Stimulated activated CD8-positive, alpha-beta memory T cell treated with anti-CD3 and anti-CD28 coated beads, Interleukin-15, amount 100 ng/mL, for 24 hours (primary cell): ENCODE measurements at places on chromosomes 2 and 18.

GRCh38 chr18:995629-996028 is 91.0 kb downstream of the ADCYAP1 start:
- DNase-seq = no peak

GRCh38 chr2:30266705-30267104 is 35.4 kb downstream of the LBH start:
- DNase-seq = no peak

DNA sequence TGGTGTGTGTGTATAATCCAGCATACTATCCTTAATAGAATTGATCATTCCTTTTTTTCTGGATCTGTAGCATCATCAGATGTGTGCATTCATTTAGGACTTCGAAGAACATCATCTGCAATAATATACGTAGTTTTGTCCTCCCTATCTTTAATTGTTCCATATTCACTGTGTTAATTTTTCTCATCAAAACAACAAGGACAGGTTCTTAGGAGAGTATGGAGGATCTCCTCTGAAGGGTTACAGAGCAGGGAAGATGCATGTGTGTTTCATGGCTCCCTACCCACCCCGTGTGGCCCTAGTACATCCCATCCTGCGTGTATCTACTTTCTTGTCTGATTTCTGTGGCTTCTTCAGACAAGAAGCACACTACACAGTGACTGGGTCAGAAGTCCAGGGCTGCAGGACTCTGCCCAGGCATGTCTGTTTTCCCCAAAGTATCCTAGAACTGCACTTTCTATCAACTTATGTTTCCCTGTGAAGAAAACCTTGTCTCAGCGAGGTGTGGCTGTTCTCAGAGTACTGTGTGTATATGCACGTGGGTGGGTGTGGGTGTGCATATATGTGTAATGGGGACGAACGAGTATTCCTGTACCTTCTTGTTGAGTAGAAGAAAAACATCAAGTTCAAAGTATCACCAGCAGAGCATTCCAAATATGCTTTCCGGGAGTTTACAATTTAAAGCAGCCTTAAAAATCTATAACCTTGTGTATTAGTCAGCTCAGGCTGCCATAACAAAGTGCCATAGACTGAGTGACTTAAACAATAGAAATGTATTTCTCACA is 220.4 kb upstream of the FOSL2 start:
- no peak for DNase-seq

- no peak for DNase-seq
These were observed 41.5 kb downstream of the SRSF7 start for GRCh38 chr2:38709567-38710194.

- no peak for DNase-seq
These were observed 104.5 kb downstream of the ZNF516 start for GRCh38 chr18:76390452-76391035.

DNA sequence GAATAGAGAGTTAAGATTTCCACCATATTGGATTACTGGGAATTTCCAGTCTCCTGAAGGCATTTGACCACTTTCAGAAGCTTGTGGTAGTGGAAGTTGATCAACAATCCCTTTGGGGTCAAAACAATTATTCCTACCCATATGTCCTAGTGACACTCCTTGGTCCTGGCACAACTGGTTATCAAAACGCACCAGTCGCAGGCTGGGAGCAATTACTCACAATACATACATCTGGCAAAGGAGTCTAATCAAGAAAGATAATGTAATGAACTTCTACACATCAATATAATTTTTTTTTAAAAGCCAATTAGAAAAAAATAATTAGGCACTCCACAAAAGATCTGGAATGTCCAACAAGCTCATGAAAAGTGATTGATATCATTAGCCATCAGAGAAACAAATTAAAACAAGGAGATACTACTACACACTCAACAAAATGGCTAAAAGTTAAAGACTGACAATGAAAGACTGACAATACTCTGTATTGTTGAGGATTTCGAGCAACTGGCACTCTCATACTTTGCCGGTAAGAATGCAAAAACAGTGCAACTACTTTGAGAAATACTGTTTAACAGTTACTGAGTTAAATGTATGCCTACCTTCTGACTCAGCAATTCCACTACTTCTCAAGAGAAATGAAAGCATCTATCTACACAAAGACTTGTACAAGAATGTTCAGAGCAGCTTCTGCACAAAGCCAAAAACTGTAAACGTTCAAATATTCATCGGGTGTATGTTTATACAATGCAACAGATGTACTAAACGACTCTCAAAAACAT is 2.0 kb downstream of the INO80C start:
- DNase-seq = no peak

- DNase-seq = no peak
These were observed 41.8 kb downstream of the NCK2 start for GRCh38 chr2:105786231-105787230.

DNA sequence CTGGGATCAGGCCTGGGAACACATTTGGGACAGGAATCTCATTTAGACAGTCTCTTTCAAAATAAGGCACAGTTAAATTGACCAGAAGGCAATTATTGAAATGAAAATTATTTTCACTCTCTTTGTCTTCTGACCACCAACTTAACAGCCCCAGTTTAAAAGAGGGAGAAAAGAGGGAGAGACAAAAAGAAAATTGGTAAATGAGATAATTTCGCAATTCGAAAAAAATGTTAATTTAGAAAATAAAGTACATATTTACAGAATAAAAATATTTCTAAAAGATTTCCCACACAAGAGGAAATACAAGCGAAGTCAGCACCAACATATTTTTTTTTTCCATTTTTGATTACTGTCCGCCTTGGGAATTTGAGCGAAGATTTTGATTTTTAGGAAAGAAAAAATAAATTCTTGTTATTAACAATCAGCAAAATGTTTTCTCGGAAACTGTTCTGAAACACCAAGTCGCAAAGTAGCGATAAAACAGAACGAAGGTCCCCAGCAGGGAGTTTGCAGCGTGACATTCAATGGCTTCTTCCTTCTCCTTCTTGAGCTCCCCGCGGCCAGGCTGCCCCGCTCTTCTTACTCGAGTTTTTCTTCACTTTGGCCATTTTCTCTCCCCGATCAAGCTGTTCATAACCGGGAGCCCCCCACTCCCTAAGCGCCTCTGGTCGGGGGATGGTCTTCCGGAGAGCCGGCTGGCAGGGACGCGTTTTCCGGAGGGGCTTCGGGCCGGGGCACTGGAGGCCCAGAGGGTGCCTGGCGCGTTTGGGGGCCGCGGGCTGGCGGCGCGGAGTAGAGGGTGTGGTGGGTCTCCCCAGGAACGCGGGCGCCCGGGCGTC is 5.0 kb downstream of the SP9 start:
- no peak for DNase-seq

- no peak for DNase-seq
These were observed 1665.2 kb downstream of the SUCLG1 start for GRCh38 chr2:82793711-82794435.

- DNase-seq = peak; percentile 57
These were observed at the start of gene HK2 for GRCh38 chr2:74833418-74834233. Gene HK2, plus strand, starts transcription at chr2:74834127. Its CDS starts 454 bp downstream, at chr2:74834581.

DNA sequence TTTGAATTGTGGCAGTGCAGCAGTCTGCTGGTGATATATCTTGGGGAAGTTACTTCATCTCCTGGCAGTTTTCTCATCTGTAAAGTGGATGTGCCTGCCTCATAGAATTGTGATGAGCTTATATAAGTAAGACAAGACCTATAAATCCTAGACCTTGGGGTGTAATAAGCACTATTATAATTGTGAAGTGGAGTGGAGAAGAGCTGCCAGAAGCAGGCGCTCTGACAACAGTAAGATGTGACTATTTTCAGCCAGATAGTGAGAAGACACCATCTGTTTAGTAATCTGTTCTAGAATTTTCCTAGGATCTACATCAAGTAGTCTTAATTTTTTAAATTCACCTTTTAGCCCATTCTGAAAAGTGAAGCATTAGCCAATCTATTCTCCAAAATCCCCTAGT is 85.6 kb upstream of the TSPYL6 start:
- DNase-seq = no peak

DNA sequence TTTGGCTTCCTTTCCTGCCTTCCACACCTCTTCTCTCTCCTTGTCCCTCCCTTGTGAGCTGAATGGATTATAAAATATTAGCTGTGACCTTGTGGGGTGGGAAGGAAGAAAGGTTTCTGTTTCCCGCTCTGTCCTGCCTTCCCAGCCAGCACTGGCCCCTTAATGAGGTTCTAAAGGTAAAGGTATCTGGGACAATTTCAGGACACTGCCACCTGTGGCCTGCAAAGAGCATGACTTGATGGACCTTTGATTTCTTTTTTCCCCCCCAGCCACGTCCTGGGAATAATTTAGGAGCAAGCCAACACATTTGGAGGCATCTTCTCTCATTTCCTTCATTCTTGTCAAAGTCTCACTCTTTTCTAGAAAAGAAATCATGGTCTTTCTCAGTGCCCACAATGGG is 246.7 kb upstream of the EPAS1 start:
- no peak for DNase-seq

- no peak for DNase-seq
These were observed 70.2 kb downstream of the HRH4 start for GRCh38 chr18:24530630-24531111.

- no peak for DNase-seq
These were observed 267.0 kb downstream of the MREG start for GRCh38 chr2:215746226-215746886.

DNA sequence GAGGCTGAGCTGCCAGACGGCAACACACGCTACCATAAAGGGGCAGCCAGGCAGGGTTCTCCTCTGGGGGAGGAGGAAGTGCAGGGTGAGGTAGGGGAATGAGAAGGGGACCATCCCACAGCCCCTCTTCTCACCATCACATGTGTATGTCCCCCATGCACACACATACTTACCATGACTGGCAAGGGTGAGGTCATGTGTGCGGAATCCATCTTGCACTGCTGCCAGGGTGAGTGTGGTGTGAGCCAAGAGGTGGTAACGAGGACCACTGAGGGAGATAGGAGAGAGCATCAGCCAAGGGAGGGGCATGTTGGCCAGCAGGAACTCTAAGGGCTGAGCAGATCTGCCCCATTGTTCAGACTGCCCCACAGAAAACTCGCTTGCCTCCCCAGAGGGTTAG is 7.1 kb downstream of the WDR54 start:
- no peak for DNase-seq

- no peak for DNase-seq
These were observed 133.9 kb upstream of the GCFC2 start for GRCh38 chr2:75844651-75845050.

- no peak for DNase-seq
These were observed 349.2 kb upstream of the ID2 start for GRCh38 chr2:8332646-8333045.

GRCh38 chr2:64478502-64479230 is 24.7 kb downstream of the LGALSL start:
- no peak for DNase-seq

DNA sequence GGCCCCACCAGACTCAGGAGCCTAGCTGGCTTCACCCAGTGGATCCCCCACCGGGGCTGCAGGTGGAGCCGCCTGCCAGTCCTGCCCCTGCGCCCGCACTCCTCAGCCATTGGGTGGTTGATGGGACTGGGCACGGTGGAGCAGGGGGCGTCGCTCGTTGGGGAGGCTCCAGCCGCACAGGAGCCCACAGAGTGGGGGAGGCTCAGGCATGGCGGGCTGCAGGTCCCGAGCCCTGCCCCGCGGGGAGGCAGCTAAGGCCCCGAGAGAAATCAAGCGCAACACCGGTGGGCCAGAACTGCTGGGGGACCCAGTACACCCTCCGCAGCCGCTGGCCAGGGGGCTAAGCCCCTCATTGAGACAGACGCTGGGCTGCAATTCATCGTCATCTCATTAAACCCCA is 184.0 kb downstream of the SNTG2 start:
- DNase-seq = no peak

- DNase-seq = no peak
These were observed 131.2 kb upstream of the RMP24 start for GRCh38 chr18:35841283-35841682.

- DNase-seq = no peak
These were observed 3.1 kb downstream of the C2orf81 start for GRCh38 chr2:74418312-74418711.

DNA sequence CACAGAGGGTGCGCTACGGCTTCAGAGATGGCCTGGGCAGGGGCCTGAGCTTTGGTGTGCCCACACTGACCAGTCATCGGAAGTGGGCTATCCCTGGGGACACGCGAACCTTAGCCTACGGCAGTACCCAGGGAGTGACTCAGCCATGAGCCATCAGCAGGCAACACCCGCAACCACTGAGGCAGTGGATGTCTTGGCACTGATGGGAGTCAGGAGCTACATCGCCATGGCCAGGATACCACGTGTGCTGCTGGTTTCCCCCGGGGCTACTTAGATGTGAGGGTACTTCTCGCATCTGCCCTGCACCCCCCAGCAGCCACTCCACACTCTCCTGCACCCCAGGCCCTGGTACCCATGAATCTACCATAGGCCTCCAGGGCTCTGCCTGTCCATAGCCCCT is 12.8 kb upstream of the HPCAL1 start:
- no peak for DNase-seq

DNA sequence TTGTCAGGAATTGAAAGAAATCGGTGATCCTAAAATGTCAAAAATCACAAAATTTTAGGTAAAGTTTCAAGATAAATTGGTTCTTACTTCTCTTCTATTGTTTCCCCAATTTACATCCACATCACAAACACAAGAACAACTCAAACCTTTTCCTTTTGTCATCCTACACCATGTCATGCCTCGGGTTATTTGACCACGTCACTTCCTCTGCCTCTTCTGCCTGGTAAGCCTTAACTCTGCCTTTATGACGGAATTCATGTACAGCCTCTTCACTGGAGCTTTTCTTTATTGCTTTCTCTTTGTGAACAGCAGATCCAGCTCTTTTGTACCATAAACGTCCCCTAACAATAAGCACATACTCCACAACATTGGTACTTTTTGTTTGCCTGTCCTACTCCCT is 258.0 kb downstream of the DPP10 start:
- DNase-seq = no peak

DNA sequence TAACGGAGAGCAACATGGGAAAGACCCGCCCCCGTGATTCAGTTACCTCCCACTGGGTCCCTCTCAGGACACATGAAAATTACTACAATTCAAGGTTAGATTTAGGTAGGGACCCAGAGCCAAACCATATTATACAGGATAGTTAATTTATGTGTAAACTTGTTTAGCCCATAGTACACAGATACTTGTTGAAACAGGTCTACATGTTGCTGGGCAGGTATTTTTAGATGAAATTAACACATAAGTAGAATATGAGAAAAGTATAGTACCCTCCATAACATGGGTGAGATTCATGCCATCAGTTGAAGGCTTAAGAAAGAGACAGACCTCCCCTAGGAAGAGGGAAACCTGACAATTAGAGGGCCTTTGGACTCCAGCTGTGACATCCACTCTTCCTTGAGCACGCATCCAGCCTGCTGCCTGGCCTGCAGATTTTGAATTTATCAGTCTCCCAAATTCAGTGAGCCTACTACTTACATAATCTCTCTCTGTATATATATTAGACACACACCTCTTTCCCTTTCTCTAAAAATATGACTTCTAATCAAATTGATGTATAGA is 463.5 kb upstream of the NETO1 start:
- no peak for DNase-seq

DNA sequence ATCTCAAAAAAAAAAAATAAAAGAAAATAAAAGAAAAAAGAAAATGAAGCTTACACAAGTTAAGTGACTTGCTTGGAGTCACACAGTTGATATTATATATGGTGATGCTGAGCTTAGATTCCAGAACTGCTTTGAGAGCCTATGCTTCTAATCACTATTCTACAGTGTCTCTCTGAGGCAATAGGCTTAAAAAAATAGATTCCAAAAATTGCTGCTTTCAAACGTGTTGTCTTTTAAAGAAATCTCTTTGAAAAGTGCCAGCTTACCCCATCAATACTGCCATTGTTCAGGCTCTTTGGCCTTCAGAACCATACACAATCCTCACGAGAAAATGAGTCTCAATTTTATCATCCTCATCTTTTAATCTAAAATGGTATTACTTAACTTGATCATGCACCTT is 102.6 kb downstream of the CDK15 start:
- DNase-seq = no peak
